ENCODE measurements at places on chromosomes 12 and 14.

GRCh38 chr14:75823334-75823733 lies 158.5 kb downstream of the TGFB3 start:
- no peak for DNase-seq

DNA sequence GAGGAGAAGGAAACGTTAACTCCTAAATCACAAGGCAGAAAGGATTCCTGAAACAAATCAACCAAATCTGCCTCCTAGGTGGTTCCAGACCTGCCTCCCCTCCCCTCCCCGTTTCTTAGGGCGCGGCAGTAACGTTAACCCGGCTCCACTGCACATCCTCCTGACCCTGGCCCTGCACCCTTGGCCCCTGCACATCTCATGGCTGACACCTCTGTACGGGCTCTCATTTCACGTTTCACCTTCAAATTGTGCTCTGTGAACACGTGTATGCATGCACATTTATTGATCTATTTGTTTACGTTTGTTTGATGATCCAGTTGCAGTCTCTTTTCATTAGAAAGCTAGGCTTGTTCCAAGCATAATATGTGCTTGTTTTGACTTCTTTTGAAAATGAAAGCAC lies 358.1 kb downstream of the ADGRD1 start:
- DNase-seq = no peak

- DNase-seq = peak; percentile 85
Measured at GRCh38 chr12:47808050-47808449, 11.7 kb downstream of the HDAC7 start.

DNA sequence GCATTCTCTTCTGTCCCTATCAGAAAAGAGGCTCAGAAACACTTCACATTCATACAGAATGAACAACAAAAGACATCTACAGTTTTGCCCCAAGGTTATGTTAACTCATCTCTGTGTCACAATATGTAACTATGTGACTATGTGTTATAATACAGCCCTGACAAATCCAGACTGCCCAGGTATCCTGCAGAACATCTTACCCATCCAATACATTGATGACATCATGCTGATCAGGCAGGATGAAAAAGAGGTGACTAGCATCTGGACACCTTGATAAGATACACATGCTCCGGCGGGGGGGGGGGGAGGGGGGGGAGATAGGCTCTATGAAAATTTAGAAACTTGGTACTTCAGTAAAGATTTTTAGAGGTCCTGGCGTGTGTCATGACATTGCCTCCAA lies 8.3 kb upstream of the GNS start:
- DNase-seq = no peak

- DNase-seq = no peak
Measured at GRCh38 chr14:22320362-22320750, 268.7 kb downstream of the DAD1 start.

DNA sequence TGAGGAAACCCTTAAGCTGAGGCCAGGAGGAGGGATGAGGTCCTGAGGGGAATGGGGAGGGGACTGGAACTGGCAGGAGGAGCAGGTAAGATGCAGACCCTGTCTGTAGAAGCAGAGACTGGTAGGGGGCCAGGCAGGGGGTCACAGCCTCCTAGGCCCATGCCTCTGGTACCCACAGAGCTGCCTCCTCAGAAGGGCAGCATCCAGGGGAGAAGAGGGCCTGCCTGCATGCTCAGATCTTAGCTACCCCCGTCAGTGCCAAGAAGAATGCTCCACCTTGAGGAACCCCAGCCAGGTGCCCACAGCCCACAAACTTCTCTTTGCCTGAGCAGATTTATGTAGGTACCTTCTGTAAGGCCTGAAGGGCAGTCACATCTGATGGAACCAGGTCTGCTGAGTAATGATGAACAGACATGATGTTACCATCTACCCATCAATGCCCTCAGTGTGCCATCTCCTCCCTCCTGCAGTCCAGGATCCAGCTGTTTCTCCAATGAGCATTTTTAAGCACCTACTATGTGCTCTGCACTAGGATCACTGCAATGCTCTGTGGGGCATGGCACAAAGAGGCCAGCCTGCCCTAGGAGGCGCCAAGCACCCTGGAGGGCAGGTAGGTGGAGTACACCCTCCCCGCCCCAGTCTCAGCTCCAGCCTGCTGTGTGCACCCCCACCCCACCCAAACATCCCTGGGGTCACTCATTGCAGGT lies 24.8 kb upstream of the ZFP36L1 start:
- DNase-seq = no peak

- DNase-seq = no peak
Measured at GRCh38 chr12:25552681-25553080, 402 bp downstream of the LMNTD1 start.

GRCh38 chr12:79397609-79398008 lies 293.2 kb downstream of the PAWR start:
- no peak for DNase-seq

DNA sequence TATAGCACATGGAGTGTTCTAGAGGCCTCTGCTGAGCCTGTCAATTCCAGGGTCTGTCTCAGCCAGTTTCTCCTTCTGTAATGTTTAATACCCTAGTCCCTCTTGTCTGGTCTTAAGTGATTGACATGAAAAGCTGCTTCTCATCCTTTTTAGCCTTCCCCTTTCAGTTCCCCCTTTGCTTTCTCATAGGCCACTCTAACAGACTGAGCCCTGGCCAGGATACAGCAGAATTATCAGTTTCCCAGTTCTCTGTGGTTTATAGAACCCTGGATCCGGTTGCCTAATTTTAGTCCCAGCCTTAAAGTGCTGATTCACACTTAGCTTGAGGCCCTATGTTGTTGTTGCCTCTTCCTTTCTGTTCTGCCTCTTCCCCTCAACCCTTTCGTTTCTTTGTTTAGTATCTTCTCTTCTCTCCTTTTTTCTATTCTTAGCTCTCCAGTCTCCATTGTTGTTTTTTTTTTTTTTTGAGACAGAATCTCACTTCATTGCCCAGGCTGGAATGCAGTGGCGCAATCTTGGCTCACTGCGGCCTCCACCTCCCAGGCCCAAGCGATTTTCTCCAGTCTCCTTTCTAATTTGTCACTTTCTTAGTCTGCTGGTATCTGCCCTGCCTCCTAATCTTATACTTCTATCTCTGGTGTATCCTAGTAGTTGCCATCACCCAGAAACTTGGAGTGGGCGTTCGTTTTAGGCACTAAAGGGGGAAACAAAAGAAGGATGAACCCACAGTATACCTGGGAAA lies 2.9 kb upstream of the BIN2 start:
- no peak for DNase-seq

- DNase-seq = no peak
Measured at GRCh38 chr12:95339086-95339788, 121.6 kb downstream of the VEZT start.

All from CD4-positive, alpha-beta T cell (primary cell).